ENCODE measurements at places on chromosomes 6 and 20.
A peak's percentile ranks its signal among the peaks of the same experiment; 100 is the strongest.

DNA sequence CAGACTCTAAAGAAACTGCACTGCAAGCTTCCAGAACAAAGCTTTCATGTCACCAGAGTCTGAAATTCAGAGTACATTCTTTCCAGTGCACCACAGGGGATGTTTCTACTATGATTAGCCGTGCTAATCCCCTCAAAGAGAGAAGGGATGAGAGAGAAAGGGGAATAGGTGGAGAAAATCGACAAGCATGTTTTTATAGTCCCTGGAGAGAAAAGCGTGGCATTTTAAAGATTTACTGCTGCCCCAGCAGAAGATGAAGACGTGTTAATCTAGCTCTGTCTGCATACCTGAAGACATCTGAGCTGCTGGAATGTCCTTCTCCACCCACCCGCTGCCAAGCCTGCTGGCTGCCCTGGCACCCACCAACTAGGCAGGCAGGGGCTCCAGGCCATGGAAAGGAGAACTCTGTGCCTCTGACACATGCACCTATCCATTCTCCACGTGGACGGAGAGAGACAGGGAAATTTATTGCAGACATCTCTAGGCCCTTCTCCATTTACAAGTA lies 4.1 kb downstream of the MYLK4 start:
- no peak for DNase-seq

DNA sequence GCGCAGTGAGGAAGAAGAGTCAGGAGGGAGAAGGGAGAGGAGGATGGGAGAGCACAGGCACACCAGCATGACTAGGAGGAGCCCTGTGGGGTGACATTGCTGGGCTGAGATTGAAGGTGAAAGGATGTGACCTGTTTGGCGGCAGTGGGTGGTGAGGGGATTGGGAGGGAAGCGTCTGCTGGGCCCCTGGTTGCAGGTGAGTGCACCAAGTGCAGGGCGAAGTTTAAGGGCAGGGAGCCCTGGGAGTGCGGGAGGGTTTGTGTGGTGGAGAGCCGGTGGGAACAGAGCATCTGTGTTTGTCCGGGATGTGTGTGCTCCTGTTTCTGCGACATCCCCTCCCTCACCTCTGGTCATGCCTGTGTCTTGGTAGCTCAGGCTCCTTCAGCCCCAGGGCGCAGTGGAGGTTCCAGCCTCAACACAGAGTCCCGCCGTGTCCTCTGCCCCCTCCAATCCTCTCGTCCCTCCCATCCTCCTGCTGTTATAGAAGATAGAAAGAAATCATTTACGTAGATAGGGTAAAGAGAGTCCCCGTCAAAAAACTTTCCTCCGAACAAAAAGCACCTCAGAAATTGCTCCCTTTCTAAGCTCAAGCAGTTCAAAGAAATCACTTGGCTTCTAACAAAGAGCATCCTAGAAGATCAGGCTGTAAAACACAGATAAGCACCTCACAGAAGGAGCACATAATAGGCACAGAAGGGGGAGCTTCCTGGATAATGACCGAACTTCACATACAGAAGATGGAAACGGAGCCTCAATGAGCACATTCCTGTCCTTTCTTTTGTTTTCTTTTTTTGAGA lies 25.0 kb downstream of the ULBP1 start:
- peak; percentile 19 for DNase-seq

GRCh38 chr20:8133851-8134451 lies 1.9 kb downstream of the PLCB1 start:
- DNase-seq: no peak

DNA sequence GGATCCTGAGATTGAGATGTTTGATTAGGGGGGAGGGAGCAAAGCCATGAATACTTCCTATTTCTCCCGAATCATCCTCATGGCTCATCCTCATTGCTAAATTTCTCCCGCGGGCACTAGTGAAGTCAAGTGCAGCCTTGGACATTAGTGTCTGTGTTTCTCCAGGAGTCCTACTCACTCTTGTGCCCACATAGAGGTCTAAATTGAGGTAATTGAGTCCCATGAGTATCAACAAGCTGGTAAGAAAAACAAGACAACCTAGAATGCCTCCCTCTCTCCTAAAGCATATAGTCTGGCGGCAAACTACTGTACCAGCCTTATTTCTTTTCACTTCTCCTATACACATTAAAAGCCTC lies 420 bp downstream of the CENPQ start:
- DNase-seq: no peak

DNA sequence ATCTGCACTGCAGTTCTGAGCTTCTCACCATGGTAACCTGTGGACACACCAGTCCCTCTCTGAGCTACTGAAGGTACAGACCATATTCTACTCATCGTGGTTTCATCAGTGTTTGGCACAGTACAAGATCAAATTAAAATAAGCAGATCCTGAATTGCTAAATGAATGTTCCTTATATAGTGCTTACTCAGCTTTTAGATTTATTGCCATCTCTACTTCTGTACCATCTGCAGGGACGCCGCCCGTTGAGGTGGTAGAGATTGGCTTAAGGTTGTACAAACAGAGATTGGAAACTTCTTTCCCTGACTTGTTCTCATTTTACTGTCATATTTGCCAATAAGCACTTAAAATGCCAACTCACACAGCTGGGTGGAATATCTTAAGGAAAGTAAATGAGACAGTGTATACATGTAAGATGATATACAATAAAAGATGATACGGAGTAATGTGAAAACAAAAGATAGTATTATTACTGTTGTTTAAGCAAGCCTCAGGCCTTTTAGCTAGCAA lies 223.4 kb upstream of the FOXQ1 start:
- DNase-seq: no peak

DNA sequence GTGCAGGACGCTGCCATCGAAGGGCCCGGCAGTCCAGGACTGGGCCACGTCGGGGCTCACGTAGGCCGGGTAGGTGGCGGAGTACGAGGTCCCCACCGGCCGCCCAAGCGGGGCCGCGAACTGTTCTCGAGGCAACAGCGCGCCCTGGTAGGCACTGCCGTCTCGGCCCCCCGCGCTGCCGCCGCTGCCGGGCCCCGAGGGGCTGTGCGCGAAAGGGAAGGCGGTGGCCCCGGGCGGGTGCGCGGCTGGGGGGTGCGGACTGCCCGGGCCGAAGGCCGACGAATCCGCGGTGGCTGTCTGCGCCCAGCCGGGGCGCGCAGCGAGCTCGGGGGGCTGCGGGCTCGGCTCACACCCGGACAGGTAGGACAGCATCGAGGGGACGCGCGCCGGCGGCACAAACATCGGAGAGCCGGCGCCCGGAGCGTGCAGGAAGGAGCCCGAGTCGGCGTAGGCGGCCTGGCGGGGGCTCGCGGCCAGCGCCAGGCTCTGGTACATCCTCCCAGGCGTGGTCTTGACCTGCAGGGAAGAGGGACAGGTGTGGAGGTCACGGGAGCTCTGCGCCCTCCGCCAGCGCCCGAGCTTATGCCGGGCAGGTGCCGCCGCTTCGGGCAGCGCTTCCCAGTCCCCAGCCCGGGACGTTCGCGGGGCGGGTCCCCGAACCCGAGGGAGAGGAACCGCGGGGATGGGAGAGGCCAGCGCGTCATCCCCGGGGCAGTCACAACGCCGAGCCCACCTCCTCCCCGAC lies 596 bp downstream of the GATA5 start:
- no peak for DNase-seq

DNA sequence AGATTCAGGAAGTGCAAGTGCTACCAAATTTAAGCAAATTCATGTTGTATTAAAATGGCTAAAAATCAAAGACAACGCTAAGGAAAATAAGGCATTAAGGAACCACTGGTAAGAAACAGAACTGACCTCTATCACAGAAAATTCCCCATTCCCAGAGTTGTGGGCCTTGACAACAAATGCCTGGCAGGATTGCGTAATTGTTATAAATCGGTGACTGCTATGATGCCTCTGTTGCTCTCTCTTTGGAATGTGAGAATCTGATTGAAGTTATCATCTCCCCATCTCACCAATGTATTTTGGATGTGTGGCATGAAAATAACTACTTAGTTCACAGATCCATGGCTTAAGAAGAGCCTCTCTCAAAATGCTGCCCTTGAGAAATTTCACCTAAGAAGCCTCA lies 257.3 kb downstream of the OGFRL1 start:
- DNase-seq: no peak

DNA sequence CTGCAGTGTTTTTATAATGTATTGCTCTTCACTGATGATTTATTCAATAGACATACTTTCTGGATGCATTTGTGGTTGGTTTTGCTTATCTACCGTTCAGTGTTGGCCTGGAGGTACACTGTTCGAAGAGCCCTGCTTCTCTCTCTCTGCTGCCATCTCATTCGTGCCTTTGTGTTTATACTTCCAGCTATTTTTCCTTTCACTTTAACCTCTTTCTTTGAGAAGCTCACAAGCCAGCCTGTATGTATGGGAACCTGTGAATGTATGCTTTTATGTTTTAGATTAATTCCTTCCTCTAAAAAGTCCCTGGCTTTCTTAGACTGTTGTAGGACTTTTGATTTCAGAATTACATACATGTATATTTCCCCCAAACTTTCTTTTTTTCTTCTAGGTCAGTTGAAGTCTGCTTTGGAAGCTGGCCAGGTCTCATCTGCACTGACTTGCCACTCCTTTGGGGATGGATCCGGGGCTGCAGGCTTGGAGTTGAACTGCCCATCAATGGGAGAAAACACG lies 83.0 kb downstream of the SCAND1 start:
- no peak for DNase-seq

- DNase-seq: no peak
Measured at GRCh38 chr6:127868338-127868737, 32.5 kb downstream of the THEMIS start.

DNA sequence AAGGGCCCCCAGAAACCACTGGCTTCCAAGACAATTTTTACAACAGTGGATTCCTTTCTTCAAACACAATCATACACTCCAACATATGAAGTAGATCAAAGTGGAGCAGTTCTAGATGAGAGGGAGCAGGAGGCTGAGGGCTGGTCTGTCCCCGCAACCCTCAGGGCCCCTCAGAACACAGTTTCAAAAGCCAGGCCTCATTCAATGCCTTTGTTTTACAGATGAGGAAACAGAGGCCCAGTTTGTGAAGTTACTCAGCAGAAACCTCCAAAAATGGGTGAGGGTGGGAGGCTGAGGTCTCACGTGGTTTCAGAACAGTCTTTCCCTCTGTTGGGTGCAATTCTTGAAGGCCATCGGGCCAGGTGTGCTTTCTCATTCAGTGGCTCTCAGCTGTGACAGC lies 134.9 kb downstream of the SCML4 start:
- no peak for DNase-seq

DNA sequence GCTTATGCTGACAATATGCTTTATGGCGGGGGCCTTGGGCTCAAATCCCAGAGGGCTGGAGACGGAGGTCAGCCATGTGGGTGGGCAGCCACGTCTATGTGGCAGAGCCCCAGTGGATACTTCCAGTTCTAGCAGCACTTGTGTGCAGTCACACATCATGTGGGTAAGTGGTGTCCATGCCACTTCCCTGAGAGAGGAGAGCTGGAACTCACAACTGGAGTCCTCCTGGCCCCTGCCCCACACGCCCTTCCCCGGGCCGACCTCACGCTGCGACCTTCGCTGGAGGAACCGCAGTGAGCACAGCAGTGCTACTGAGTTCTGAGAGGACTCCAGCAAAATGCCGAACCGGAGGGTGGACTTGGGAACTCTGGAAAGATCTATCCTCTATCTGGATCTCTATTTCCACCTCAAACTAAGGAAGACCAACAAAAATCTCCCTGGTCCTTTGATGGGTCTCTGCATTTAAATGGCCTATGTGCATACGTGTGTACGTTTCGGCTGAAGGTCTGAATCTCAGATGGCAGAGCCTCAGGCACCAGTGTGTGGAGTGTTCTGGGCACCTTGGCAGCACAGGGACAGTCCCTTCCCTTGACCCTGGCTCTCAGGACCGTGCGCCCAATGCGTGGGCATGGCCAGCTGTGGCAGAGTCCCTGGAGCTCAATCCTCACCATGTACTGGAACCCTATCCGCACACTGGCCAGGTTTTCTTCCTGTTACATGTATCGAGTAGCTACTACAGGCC lies 55.4 kb downstream of the GNAS-AS1 start:
- no peak for DNase-seq

DNA sequence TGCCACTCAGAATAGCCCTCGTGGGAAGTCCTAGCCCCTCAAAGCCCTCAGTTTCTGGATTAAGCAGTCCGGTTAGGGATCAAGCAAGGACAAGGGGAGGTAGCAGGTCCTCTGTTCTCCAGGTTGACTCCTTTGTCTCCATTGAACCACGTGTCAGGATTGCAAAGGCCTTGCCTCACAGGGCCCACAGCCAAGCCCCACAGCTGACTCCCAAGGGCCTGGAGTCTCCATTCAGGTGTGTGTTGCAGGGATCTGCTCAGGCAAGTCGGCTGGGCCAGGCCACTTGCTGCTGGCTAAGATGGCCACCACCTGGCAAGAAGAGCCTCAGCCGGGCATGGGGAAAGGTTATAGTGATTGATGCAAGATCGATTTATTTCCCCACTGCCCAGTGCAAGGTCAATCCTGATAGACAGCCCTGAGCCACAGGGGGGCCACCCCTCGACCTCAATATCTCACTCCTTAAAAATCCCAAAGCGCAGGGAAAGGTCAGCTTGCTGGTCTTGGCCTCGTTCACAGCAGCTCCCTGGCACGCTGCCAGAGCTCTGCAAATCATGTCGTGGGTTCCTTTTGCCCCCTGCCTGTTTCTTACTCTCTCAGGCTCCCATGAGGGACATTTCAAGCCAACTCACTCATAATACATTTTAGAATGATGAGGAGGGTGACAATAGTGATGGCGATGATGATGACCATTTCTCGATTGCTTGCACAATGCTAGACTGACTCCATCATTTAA lies 75.9 kb downstream of the EDN3 start:
- DNase-seq: no peak

- DNase-seq: no peak
Measured at GRCh38 chr6:166764473-166765233, 137.6 kb upstream of the RPS6KA2 start.

- no peak for DNase-seq
Measured at GRCh38 chr6:151075005-151075404, 164.8 kb upstream of the AKAP12 start.

GRCh38 chr6:27911956-27912446 lies at the start of gene OR2B2:
OR2B2 (minus strand) TSS chr6:27912396; CDS start chr6:27912319, 77 bp downstream.
- no peak for DNase-seq

GRCh38 chr6:113830140-113830539 lies 27.0 kb upstream of the MARCKS start:
- DNase-seq: no peak

- peak; percentile 33 for DNase-seq
Measured at GRCh38 chr6:7201732-7202541, 94.2 kb downstream of the RREB1 start.

GRCh38 chr6:153051801-153052200 lies 49.3 kb upstream of the MTRF1L start:
- no peak for DNase-seq

- DNase-seq: no peak
Measured at GRCh38 chr6:99490608-99491007, 24.6 kb downstream of the USP45 start.

DNA sequence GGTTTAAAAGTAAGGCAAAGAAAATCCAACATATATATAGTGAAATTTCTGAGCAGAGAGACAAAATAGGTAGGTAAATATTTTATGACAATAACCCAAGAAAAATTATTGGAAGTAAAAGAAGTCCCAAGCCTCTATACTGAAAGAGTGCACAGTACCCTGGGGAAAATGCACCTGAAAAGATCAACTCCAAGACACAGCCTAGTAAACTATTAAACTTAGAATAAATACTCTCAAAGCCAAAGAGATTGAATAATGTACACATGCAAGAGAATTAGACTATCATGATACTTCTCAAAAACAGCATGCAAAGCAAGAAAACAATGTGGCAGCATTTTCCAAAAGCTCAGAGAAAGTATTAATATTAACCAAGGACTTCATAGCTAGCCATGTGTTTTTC lies 676.8 kb upstream of the CHD6 start:
- no peak for DNase-seq
